Type B pancreatic cell (in vitro differentiated cells): ENCODE measurements at places on chromosomes 5 and 9. TPM values are rescaled to one million over a fixed set of nuclear protein-coding genes. Genes with fewer than 3 reads are reported as not detected.

GRCh38 chr9:127078988-127079387, 43.4 kb downstream of the ANGPTL2 start:
- H3K36me3 ChIP-seq, result no peaks in the 10 kb centered on the region
- no peak overlapping the region for H3K27ac ChIP-seq
- DNase-seq, result peak; percentile 4

GRCh38 chr9:90827181-90827871, 25.7 kb downstream of the SYK start:
- H3K4me1 ChIP-seq, result peaks cover 5% of the 10 kb centered on the region
- no peak overlapping the region for H3K27ac ChIP-seq
- H3K36me3 ChIP-seq, result no peaks in the 10 kb centered on the region
- H3K4me3 ChIP-seq, result no peak overlapping the region
- H3K27me3 ChIP-seq, result no peaks in the 10 kb centered on the region

GRCh38 chr9:33438926-33439680, 8.3 kb downstream of the AQP3 start:
- H3K27me3 ChIP-seq, result no peaks in the 10 kb centered on the region
- DNase-seq, result no peak
- H3K4me3 ChIP-seq, result no peak overlapping the region

GRCh38 chr9:126513159-126514036, 100.3 kb upstream of the LMX1B start:
- H3K36me3 ChIP-seq, result no peaks in the 10 kb centered on the region
- DNase-seq, result no peak

GRCh38 chr5:10699987-10700386, 61.0 kb downstream of the DAP start:
- DNase-seq, result no peak
- H3K36me3 ChIP-seq, result peaks cover 7% of the 10 kb centered on the region
- H3K4me1 ChIP-seq, result peaks cover 22% of the 10 kb centered on the region
- H3K27me3 ChIP-seq, result no peaks in the 10 kb centered on the region

DNA sequence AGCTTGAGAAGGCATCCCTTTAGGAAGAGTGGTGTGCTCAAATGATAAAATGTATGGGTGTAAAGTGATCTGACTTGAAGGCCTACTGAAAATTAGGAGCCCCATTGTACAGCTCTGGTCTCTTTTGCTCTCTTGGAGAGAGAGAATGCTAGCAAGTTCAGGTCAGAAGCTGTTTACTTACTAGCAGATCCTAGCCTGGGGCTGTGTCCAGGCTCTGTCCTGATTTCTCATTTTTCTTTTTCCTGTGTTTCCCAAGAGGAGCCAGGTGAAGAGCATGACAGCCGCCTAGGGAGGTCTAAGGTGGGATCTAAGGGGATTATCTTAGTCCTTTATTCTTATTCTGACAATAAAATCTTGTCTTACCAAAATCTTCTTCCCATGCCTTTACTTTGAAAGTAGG, 272.8 kb downstream of the NNT start:
- H3K4me1 ChIP-seq, result no peaks in the 10 kb centered on the region
- H3K36me3 ChIP-seq, result no peaks in the 10 kb centered on the region
- H3K27ac ChIP-seq, result no peak overlapping the region
- no peaks in the 10 kb centered on the region for H3K27me3 ChIP-seq
- no peak overlapping the region for H3K4me3 ChIP-seq
- DNase-seq, result no peak

GRCh38 chr5:80990527-80990926, 30.4 kb downstream of the RASGRF2 start:
- peaks cover 2% of the 10 kb centered on the region for H3K27me3 ChIP-seq
- DNase-seq, result no peak
- H3K36me3 ChIP-seq, result no peaks in the 10 kb centered on the region
- no peak overlapping the region for H3K27ac ChIP-seq
- no peaks in the 10 kb centered on the region for H3K4me1 ChIP-seq

DNA sequence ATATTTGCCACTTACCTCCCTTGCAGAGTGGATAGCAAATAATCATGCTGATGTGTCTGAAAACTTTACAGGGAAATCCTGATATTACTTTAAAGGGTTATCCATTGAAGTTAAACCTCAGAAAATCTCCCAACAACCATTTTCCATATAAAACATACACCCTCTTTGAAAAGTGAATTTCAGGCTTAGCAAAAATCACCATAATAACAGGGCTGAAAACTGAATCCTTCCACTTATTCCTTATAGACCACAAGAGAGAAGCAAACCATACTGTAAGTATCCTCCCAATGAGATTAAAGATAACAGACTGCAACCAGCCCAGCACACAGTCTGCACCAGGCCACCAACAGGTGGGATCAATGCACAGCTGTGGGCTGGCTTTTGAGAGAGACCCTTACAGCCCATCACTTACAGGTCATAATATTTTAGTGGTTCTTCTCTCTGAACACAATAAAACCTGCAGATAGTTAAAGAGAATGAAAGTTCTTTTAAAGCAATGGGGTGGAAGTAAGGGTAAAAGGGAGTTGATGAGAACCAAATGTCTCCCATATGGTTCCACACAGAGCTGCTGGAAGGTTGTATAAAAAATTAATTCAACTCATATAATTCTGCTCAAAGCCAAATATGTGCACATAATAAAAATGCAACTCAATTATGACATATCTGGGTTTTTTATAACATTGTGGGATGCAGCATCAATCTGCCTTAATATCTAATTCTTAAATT, 376.2 kb upstream of the GRAMD2B start:
- no peak overlapping the region for H3K27ac ChIP-seq
- H3K27me3 ChIP-seq, result peaks cover 59% of the 10 kb centered on the region
- DNase-seq, result no peak
- H3K4me3 ChIP-seq, result no peak overlapping the region

GRCh38 chr9:16099732-16100536, 547.1 kb downstream of the CCDC171 start:
- no peak for DNase-seq
- H3K4me3 ChIP-seq, result peak overlapping the region; percentile 30
- H3K27ac ChIP-seq, result peak overlapping the region; percentile 77
- no peaks in the 10 kb centered on the region for H3K36me3 ChIP-seq
- no peaks in the 10 kb centered on the region for H3K27me3 ChIP-seq

GRCh38 chr9:137878146-137878941, 762 bp downstream of the CACNA1B start:
- peak; percentile 82 for DNase-seq
- no peak overlapping the region for H3K4me3 ChIP-seq
- peaks cover 42% of the 10 kb centered on the region for H3K27me3 ChIP-seq
- H3K4me1 ChIP-seq, result no peaks in the 10 kb centered on the region
- H3K27ac ChIP-seq, result no peak overlapping the region

DNA sequence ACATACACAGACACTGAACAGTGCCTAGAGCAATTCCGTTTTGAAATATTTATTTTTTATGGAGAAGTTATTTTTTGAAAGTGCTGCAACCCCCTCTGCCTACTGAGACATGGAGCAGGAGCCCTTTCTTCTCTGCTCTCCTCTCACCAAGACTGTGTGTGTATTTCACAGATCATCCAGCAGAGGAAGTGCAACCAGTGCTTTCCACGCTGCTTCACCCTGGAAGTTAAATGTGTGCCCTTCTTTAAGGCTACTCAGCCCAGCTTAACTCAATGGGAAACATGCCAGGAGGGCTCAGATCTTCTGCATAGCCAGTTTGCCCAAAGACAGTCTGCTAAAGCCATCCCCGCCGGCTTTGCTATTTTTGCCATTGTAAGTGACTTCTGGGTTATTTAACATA, 606.3 kb downstream of the TLE1 start:
- peaks cover 18% of the 10 kb centered on the region for H3K4me1 ChIP-seq
- H3K27ac ChIP-seq, result no peak overlapping the region
- H3K36me3 ChIP-seq, result no peaks in the 10 kb centered on the region

GRCh38 chr9:33223696-33224095, 16.3 kb upstream of the SPINK4 start:
- peaks cover 2% of the 10 kb centered on the region for H3K27me3 ChIP-seq
- H3K4me1 ChIP-seq, result peaks cover 9% of the 10 kb centered on the region
- no peak overlapping the region for H3K27ac ChIP-seq
- DNase-seq, result no peak

- no peaks in the 10 kb centered on the region for H3K36me3 ChIP-seq
- no peak overlapping the region for H3K4me3 ChIP-seq
- peaks cover 15% of the 10 kb centered on the region for H3K4me1 ChIP-seq
- no peaks in the 10 kb centered on the region for H3K27me3 ChIP-seq
Observed at GRCh38 chr9:112777914-112778313, 27.4 kb downstream of the SNX30 start.

DNA sequence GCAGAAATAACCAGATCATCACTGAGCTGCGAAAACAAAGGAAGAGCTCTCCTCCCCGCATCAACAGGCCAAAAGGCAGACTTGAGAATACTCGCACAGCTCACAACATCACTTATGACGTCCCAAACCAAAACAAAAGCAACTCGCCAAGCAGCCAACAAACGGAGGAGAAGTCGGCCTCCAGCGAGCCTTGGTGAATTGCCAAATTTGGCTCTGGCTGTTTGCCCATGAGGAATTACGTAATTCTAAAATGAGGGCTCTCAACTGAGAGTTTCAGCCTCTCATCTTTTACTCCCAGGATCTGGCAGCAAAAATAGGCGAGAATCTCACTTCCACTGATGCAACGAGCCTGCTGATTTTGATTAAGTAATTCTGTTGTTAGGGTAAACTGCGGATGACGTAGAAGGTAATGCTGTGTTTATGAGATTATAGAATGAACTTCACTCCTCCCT, 51.7 kb upstream of the SEMA6A start:
- no peak for DNase-seq
- peaks cover 17% of the 10 kb centered on the region for H3K4me1 ChIP-seq
- H3K36me3 ChIP-seq, result no peaks in the 10 kb centered on the region
- no peak overlapping the region for H3K27ac ChIP-seq
- no peaks in the 10 kb centered on the region for H3K27me3 ChIP-seq
- H3K4me3 ChIP-seq, result no peak overlapping the region

DNA sequence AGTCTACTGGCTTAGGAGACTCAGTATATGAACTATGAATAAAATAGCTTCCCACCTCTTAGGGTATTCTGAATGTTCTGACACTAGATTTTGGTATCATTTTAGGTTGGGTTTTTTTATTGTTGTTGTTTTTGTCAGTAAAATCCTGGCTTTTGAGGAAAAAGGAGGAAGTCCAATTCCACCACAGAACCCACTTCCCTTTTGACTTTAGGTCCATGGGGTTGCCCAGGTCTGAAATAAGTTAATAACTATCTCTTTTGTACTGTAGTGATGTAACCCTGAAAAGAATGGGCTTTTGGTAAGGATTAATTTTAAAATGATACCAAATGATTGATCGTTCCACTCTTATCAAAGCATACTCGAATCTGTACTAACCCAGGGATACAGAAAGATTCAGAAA, 29.1 kb upstream of the IL12B start:
- H3K4me3 ChIP-seq, result no peak overlapping the region
- peaks cover 4% of the 10 kb centered on the region for H3K27me3 ChIP-seq
- no peak for DNase-seq
- H3K27ac ChIP-seq, result no peak overlapping the region
- no peaks in the 10 kb centered on the region for H3K4me1 ChIP-seq

- peaks cover 4% of the 10 kb centered on the region for H3K36me3 ChIP-seq
- no peak overlapping the region for H3K4me3 ChIP-seq
- no peak overlapping the region for H3K27ac ChIP-seq
- peaks cover 38% of the 10 kb centered on the region for H3K4me1 ChIP-seq
- no peak for DNase-seq
- H3K27me3 ChIP-seq, result peaks cover 2% of the 10 kb centered on the region
Observed at GRCh38 chr5:125056671-125057485, 310.4 kb upstream of the ZNF608 start.

- no peaks in the 10 kb centered on the region for H3K27me3 ChIP-seq
- H3K27ac ChIP-seq, result no peak overlapping the region
- H3K4me3 ChIP-seq, result no peak overlapping the region
- no peak for DNase-seq
- H3K36me3 ChIP-seq, result peaks cover 16% of the 10 kb centered on the region
Observed at GRCh38 chr5:123364441-123365155, 58.6 kb downstream of the CEP120 start.

DNA sequence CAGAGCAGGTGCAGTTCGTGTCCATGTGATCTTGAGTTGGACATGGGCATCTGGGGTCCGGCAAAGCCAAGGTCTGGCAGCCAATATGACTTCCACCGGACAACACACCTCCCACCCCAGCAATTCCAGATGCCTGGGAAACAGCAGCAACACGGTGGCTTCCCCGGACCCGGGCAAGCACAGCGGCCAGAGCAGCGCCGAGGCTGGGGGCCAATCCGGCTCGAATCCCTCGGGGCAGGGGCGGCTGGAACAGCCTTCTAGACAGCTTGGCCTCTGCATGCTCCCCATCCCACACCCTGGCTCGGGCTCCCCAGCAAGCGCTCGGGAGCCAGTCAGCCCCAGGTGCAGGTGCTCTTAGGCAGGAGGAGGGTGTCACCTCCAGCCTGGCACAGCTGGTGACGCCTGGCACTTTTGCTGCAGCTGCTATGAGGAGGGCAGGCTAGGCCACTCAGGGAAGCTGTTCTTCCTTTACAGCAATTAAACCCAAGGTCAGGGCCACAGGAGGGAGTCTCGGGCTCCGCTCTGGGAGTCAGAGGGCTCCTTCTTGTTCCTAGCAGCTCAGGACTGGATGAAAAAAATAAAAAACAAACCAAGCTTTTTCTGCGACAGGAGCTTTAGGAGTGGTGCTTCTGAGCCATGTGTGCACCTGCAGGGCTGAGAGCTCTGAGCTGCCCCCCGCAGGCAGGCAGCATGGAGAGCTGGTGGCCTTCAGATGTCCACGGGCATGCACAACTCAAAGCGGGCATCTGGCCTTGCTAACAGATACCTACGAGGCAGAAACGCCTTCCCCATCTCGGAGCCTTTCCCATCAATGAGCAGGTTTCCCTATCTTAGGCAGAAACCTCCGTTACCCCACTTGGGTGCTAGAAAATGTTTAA, 28.2 kb downstream of the DBH start:
- peaks cover 7% of the 10 kb centered on the region for H3K4me1 ChIP-seq
- H3K4me3 ChIP-seq, result no peak overlapping the region
- H3K27me3 ChIP-seq, result peaks cover 4% of the 10 kb centered on the region
- no peak overlapping the region for H3K27ac ChIP-seq

DNA sequence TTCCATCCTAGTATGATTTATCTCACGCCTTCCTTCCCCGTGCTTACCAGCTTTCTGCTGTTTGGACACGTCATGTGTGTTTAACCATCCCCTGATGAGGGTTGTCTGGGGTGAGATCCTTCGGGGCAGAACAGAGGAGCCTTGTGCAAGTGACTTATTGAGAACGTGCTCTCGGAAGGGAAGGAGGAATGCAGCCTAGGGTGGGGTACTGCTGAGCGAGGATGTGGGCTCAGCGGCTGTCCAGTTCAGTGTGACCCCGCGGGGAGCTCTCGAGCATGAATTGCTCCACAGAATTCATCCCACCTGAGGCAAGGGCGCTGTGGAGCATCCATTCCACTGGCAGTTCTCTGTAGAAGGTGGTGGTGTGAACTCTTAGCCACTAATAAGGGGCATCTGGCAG, 4.0 kb downstream of the MYOZ3 start:
- no peak overlapping the region for H3K27ac ChIP-seq
- no peak overlapping the region for H3K4me3 ChIP-seq
- no peaks in the 10 kb centered on the region for H3K36me3 ChIP-seq
- peaks cover 28% of the 10 kb centered on the region for H3K4me1 ChIP-seq
- peak; percentile 62 for DNase-seq

- H3K27me3 ChIP-seq, result no peaks in the 10 kb centered on the region
- DNase-seq, result no peak
Observed at GRCh38 chr9:136544964-136545691, 720 bp downstream of the NOTCH1 start.

GRCh38 chr5:135392256-135392655, 6.8 kb downstream of the MACROH2A1 start:
- H3K27me3 ChIP-seq, result no peaks in the 10 kb centered on the region
- H3K4me1 ChIP-seq, result peaks cover 50% of the 10 kb centered on the region
- no peak for DNase-seq
- H3K36me3 ChIP-seq, result peaks cover 29% of the 10 kb centered on the region
- peak overlapping the region; percentile 70 for H3K27ac ChIP-seq

The ENTPD2 gene
- total RNA-seq, result 3.3 and 6.4 TPM in 2 replicates

The TRIM7 gene
- total RNA-seq, result 0.58 and 0.76 TPM in 2 replicates

The PDCD1LG2 gene
- not detected in 2 replicates for total RNA-seq

The FCN2 gene
- not detected in 2 replicates for total RNA-seq

The WNT8A gene
- total RNA-seq, result not detected in 2 replicates

The NOXA1 gene
- total RNA-seq, result 6.4 and 14.3 TPM in 2 replicates

The RACK1 gene
- 1,864 and 2,055 TPM in 2 replicates for total RNA-seq

The PCDHB10 gene
- total RNA-seq, result 2.1 and 3.2 TPM in 2 replicates

The SLIT3 gene
- total RNA-seq, result 17.0 and 56.6 TPM in 2 replicates

The PPP3R2 gene
- total RNA-seq, result 0.07 and 0.22 TPM in 2 replicates
